Astrocyte of the hippocampus (primary cell): ENCODE measurements at places on chromosomes 2 and 18.

DNA sequence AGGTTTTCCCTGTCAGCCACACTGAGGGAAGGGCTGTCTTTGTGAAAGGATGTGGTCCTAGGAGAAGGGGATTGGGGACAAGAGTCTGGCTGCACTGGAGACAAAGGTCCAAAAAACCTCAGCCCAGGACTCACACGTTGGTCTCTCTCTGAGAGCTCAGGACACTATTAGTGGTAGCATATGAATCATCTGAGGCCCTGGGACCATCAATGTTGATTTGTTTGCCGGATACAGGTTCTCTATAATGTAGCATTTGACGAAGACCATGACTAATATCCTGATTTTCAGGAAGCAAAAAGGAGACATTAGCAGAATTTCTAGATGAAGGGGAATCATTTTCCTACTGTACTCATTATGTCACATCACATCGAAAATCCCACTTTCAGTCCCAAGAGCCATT is 22.2 kb upstream of the DNAH6 start:
- DNase-seq = peak; percentile 3

GRCh38 chr2:46554397-46554796 is 75.0 kb downstream of the TMEM247 start:
- no peak for DNase-seq

DNA sequence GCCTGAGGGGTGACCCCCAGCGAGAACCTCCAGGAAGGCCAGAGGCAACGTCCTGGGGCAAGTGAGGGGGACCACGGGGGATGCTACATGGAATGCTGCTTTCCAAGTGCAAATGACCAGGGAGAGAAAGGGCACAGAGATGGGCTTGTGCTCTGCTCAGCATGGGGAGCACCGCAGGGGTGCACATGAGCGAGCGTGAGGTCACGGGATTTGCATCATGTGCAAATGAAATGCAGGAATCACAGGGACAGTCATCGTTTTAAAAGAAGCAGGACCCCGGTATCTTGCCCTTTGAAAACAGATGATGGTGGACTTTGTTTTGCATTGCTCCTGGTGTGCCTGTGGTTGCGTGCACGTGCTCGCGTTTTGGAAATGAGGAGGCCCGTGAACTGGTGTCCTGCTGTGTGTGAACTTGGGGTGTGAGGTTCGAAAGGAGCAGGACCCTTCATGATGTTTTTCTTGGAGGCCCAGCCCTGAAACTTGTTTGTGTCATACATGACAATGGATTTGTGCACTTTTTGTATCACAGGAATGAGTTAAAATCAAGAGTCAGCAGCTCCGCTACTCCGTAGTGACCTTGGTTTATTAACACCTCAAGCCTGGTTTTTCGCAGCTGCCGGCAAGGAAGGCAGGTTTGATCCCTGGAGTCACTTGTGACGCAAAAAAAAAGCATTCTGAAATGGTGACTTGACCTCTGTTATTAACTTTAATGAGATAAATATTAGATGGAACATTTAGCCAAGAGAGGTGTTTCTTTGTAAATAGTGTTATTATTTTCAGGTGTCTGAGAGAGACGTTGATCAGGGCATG is 234.5 kb downstream of the LDLRAD4 start:
- no peak for DNase-seq

DNA sequence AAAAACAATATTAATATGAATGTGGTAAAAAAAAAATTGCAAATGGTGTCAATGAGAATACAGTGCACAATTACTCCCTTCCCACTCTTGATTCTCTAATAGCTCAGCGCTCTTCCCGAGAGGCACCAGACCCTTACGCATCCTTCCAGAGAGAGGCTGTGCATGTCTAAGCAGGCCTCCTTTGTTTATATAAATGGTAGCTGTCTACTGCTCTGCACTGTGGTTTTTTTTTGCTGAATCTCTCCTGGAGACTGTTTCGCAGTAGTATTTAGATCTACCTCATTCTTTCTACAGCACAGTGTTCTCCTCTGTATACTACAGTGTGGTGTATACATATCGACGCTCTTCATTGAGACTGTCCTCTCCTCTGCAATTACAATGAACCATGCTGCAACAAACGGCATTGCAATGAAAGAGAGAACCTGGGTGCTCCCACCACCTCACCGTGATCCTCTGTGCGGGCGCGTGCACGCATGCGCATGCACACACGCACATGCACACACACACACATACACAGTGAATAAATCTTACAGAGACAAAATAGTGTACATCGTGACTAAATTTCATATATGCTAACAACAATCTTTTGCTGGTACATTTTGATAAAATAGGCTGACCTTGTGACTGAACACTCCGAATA is 19.4 kb downstream of the SEPTIN10 start:
- peak; percentile 49 for DNase-seq

GRCh38 chr2:62300925-62301324 is 105.0 kb downstream of the B3GNT2 start:
- DNase-seq = no peak

DNA sequence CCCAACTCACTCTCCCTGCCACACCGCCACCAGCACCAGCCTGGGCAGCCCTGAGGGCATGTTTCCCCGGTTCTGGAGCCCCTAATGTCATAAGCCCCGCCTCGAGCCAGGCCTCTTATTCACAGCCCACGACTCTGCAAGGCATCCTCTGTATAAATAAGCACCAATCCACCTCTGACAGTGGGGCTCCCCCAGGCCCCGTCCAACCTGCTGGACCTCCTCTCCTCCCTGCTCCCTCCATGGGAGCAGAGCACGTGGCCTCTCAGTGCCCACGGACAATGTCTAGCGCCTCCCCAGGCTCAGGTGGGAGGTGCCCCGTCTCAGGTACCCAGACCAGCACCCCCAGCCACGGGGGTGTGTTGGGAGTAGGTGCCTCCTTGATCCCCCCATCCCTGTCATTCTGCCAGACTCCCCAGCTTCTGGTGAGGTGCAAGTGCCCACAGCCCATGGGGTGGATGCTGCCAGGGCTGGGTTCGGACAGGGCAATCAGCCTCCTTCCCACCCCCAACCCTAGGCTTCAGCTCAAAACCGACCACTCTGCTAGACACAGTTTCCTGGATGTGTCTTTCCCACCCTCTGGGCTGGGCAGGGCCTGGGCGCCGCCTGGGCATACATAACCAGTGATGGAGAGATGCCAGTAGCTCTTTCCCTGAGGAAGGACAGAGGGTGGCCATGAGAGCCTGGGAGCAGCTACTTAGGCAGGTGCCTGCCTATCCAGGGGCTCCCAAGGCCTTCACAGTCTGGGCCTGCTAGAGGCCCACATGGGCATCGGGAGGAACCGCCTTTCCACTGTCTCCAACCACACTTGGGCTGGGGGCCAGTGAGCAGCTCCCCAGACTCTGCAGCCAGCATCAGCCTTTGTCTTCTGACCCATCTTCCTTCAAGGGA is 1.6 kb upstream of the ADRA2B start:
- DNase-seq = no peak

DNA sequence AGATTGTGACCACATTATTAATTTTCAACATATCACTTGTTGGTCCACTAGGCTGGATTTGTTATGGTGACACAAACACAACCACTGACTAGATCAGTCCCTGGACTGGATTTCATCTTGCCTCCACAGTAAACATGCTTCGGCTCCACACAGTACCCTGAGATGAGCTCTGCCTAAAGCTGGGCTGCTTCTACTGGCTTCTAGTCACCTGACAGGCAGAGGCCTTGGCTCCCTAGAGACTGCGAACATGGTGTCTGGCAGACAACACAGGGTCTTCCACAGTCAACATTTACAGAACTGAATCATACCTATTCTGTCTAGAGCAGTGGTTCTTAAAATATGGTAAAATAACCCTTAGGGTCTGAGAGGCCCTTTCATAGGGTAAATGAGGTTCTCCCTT is 69.2 kb downstream of the RIT2 start:
- no peak for DNase-seq

- no peak for DNase-seq
Measured at GRCh38 chr2:159209341-159210306, 76.9 kb downstream of the WDSUB1 start.

DNA sequence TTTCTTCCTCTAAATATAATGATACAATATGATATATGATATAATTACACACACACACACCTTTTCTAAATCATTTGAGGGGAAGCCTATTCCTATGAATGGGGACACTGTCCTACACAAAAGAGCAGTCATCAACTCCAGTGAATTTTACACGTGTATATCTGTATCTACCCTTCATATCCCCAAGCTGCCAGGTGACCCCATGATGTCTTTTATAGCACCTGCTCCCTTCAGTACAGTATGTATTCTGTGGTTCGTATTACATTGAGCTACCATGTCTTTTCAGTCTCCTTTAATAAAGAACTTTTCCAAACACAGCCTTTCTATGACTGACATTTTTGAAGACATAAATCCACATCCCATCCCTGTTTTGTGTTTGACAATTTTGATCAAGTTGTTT is 19.0 kb downstream of the TBC1D8 start:
- no peak for DNase-seq

GRCh38 chr2:196076778-196077568 is 8.3 kb upstream of the DNAH7 start:
- peak; percentile 12 for DNase-seq

- peak; percentile 28 for DNase-seq
Measured at GRCh38 chr18:6546229-6546628, 131.5 kb upstream of the L3MBTL4 start.

DNA sequence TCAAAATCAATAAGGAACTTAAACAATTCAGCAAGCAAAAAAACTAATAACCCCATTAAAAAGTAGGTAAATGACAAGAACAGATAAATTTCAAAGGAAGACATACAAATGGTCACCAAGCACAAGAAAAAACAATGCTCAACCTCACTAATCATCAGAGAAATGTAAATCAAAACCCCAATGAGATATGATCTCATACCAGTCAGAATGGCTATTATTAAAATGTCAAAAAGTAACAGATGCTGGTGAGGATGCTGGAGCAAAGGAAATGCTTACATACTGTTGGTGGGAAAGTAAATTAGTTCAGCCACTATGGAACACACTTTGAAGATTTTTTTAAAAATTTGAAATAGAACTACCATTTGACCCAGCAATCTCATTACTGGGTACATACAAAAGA is 538.0 kb downstream of the TMX3 start:
- no peak for DNase-seq

GRCh38 chr2:149064365-149064841 is 25.9 kb downstream of the LYPD6B start:
- no peak for DNase-seq

GRCh38 chr2:55033076-55033742 is 17.0 kb downstream of the RTN4 start:
- no peak for DNase-seq

DNA sequence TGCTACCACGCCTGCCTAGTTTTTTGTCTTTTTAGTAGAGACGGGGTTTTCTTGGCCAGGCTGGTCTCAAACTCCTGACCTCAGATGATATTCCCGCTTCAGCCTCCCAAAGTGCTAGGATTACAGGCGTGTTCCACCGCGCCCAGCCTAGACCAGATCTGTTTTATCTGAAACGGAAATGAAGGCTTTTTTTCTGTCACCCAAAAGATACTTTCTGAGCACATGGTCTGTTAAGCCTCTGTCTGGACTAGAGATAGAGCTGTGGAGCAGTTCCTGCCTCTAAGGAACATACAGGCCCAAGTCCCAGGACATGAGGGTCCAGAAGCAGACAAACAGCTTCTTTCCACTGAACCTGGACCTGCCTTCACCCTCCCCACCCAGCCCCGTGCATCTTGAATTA is 43.6 kb upstream of the PTMA start:
- DNase-seq = no peak
